ENCODE measurements at places on chromosomes 7 and 10.

DNA sequence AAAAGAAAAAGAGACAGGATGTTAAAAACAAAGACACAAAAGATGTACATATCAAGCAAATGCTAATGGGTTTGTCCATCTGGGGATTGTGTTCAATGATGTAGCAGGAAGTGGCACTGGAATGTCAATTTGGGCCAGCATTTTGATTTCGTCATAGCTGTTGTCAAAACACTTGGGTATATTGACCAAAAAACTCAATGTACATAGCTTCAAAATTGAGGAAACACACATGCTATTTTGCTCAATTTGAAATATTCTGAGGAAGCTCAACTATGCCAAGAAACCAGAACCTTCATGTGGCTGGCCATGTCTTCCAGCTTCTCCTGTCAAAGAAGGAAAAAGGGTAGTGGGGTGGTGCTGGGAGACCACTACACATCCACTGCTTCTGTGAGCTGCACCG is 212.7 kb upstream of the GHITM start:
- no peak for DNase-seq

GRCh38 chr10:92696606-92697383 is 7.0 kb downstream of the HHEX start:
- DNase-seq = no peak

GRCh38 chr10:89206402-89207180 is 526 bp downstream of the CH25H start:
- DNase-seq = no peak

DNA sequence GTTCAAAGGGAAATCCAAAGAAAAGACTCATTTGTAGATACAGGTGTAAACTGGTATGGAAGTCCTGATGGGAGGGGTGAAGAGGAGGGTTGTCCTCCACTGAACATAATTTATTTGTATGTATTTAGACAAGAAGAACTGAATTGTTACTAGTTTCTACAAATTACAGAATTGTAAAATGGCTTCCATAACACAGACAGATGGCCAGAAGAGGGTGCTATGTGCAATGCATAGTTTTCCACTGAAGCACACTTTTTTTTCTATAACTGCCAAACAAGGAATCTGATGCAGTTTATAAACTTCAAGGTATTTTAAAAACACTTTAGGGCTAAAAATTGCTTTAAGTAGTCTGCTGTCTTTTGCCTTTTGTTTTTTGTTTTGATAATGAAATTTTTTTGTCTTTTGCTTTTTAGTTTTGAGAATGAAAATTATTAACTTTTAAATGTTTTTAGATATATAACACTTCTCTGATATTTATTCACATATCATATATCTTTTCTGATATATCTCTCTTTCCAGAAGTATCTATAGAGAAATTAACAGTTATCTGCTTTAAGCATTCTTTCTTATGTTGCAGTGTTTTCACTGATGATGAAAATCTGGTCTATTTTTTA is 58.5 kb downstream of the PHYHIPL start:
- no peak for DNase-seq

- no peak for DNase-seq
Observed at GRCh38 chr7:132103718-132104117, 472.6 kb downstream of the PLXNA4 start.

- no peak for DNase-seq
Observed at GRCh38 chr10:112279433-112279832, 3.8 kb upstream of the TECTB start.

DNA sequence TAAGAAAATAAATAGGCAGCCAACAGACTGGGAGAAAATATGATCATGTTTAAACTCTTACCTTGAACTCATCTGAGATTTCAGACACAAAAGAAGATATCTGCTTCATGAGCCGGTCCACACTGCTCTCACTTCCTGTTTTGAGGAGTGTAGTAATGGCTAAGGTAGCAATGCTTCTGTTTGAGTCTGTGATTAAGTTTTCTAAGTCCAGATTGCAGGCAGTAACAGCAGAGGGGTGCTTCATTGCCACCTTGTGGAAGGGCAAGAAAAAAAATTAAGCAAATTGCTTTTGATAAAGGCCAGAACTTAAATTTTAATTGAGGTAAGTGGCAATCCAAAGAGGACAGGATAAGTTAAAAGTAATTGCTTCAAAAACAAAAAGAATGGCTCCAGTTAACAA is 69.1 kb downstream of the MEST start:
- DNase-seq = no peak

- DNase-seq = no peak
Observed at GRCh38 chr10:118500477-118501104, 94.9 kb downstream of the PRLHR start.

DNA sequence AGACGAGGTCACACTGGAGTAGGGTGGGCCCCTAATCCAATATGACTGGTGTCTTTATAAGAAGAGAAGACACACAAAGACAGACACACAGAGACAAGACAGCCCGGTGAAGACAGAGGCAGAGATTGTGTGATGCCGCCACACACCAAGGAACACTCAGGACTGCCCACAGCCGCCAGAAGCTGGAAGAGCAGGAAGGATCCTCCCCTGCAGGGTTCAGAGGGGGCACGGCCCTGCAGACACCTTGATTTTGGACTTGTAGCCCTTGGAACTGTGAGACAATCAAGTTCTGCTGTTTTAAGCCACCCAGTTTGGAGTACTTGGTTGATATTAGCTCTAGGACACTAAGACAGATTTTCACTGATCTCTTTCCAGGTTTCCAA is 72.1 kb upstream of the NANOS1 start:
- no peak for DNase-seq

GRCh38 chr10:19815731-19816410 is 361 bp upstream of the PLXDC2 start:
- no peak for DNase-seq

GRCh38 chr10:11116361-11116760 is 98.7 kb downstream of the CELF2 start:
- DNase-seq = no peak

- DNase-seq = no peak
Observed at GRCh38 chr10:131959841-131960240, 21.9 kb downstream of the BNIP3 start.

- DNase-seq = no peak
Observed at GRCh38 chr10:43042503-43043341, 34.1 kb upstream of the RET start.
